ENCODE measurements at places on chromosomes 2 and 18.
A peak's percentile ranks its signal among the peaks of the same experiment; 100 is the strongest.

DNA sequence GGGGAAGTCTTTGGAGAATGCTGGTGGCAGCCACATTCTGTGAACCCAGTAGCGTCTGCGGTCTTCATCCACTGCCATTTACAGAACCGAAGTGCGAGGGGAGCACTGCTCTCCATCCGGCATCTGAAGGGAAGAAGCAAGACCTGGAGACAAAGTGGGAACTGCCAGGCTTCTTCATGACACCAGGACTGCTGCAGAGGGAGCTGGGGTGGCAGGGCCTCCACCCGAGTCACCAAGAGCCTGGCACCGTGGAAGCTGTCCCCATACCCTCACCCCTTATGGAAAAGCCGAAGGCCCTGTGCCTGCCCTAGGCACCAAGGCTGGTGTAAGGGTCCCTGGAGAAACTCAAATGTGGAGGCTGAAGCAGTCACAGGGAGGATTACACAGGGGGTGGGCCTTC, 79.8 kb downstream of the CIB4 start:
- DNase-seq: no peak

- no peak for DNase-seq
These were observed 823 bp upstream of the RNU2-63P start for GRCh38 chr2:88016960-88017779.

GRCh38 chr2:8501061-8501720, 180.7 kb upstream of the ID2 start:
- DNase-seq: no peak

DNA sequence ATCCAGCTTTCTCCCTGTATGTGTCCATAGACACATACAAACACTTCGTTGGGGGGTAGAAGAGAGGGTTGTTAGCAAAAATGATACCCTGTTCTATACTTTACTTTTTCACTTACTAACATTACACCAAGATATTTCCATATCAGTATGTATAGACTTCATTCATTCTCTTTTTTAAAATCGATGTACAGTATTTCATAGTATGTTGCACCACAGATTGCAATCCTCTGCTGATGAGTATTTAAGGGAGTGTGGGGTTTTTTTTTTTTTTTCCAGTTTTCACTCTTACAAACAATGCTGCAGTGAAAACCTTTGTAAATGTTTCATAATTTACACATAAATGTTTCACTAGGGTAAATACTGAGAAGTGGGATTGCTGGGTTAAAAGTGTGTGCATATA, 402.3 kb downstream of the LRATD1 start:
- DNase-seq: no peak

DNA sequence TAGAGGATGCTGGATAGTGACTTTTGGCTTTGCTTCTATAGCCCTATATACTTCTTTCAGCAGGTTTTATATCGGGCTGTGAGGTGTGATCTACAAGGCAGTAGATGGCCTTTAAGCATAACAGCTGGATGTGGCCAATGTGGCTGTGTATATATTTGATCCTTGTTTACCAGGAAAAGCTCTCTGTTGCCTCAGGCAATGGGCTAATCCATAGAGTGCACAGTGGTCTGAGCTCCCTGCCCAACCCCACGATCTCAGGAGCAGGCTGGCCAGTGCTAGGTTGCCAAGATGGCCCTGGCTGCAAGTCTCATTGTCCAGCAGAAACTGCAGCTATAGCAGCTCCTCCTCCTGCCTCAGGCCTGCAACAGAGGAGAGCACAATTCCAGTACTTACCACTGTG, 72.3 kb upstream of the SPHKAP start:
- DNase-seq: no peak

GRCh38 chr18:39238981-39239660, 1673.5 kb upstream of the CELF4 start:
- DNase-seq: no peak

GRCh38 chr18:34817636-34818035, 107.5 kb downstream of the DTNA start:
- DNase-seq: no peak

DNA sequence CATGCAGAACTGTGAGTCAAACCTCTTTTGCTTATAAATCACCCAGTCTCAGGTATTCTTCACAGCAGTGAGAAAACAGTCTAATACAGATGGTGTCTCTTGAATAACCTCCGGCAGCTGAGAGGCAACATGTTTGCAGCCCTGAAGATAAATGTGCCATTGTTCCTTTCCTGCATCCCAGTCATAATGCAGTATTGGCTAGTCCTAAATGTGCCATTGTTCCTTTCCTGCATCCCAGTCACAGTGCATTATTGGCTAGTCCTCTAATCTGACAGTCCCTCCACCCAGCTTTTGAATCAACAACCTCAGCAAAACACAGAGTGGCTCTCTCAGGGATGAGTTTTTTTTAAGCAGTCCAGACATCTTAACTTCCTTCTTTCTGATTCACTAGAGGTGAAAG, 550.7 kb downstream of the RIT2 start:
- DNase-seq: no peak

DNA sequence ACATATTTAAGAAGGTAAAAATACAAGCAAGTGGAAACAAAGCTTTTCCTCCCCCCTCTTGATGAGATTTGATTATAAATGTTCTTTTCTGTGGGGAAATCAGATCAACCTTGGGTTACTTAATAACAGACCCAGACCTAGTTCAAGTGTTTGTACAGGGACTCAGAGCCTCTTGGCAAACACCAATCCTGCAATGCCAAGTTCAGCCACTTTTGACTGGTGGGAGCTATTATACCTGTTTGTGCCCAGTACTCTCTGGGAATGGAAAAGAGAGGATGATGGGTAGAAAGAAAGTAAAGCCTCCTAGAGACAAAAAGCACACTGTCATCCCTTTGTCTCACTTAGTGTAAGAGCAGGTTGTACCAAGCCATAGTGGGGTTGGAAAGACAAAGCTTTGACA, 63.8 kb upstream of the EPHA4 start:
- DNase-seq: no peak

DNA sequence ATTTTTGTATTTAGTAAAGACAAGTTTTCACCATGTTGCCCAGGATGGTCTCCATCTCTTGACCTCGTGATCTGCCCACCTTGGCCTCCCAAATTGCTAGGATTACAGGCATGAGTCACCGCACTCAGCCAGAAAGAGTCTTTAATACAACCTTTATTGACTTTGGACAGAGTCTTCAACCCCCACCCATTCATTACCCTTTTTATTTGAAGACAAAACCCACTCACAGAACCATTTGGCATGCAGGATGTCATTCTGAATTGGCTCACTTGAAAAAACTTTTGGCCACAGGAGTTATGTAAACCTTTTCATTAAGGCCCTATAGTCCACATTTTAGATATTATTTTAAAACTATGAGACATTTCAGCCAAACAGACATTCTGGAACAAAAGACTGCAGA, 217.9 kb upstream of the RND3 start:
- no peak for DNase-seq

DNA sequence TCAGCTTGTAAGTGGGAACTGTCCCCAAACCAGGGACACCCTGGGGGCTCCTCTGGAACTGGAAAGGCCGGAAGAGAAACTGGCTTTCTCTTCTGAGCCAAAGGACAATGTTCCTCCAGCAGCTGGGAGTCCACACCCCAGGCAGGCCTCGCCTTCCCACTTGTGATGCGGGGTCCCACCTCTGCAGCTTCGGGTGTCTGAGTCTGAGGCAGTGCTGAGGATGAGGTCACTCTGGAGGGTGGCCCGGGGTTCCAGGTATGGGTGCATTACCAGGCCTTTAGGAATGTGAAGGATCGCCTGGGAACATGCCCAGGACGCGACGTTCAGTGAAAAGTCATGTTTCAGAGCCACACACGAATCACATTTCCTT, 18.2 kb upstream of the BOK start:
- no peak for DNase-seq

GRCh38 chr2:230246206-230246605, 20.7 kb downstream of the SP140 start:
- DNase-seq: no peak

- DNase-seq: no peak
These were observed 1149.1 kb upstream of the NRXN1 start for GRCh38 chr2:52181080-52181479.

GRCh38 chr2:159521272-159521671, 95.1 kb downstream of the BAZ2B start:
- no peak for DNase-seq

GRCh38 chr2:187442378-187442777, 5.7 kb downstream of the CALCRL start:
- DNase-seq: no peak

- DNase-seq: no peak
These were observed 10.2 kb downstream of the PROKR1 start for GRCh38 chr2:68653538-68653982.

GRCh38 chr2:203326356-203326755, 1.8 kb upstream of the ABI2 start:
- DNase-seq: no peak

DNA sequence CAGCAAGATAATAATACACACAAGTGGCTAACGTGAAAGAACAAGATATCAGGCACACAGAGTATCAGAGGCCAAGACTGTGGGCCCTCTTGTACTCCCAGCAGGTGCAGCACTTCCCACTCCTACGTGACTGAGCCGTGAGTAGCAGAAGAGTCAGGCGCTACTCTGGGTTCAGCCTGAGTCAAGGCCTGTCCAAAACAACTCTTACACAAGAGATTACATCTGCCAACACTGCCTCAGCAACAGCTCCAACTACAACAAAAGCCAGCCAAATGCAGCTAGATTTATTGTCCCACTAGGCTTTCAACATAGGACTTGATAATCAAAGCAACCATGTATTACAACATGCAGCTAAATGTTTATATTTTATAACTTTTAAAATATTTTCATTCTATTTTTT, 56.2 kb downstream of the ITSN2 start:
- no peak for DNase-seq

GRCh38 chr18:36124841-36125240, 4.3 kb downstream of the SLC39A6 start:
- no peak for DNase-seq

- DNase-seq: no peak
These were observed 20.6 kb downstream of the SMAD7 start for GRCh38 chr18:48929941-48930713.

- no peak for DNase-seq
These were observed 39.6 kb downstream of the RAB3GAP1 start for GRCh38 chr2:135091681-135092080.

- DNase-seq: no peak
These were observed 17.2 kb downstream of the ATP8B1 start for GRCh38 chr18:57785751-57786437.

DNA sequence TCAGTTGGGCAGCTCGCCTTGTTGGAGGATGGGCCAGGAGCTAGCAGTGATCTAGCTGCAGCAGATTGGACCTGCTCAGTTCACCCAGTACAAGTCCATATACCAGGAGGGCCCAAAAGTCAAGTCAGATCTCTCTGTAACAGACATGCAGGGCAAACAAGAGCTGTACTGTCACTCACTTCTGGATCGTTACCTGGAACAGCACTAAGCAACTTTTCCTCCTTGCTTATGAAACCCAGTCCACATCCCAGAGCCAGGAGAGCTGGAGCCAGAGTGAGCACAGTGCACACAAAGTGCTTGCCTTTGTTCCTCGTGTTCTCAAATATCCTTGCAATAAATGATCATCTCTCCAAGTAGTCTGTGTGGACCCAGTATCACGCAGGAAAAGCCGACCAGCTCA, 244.1 kb upstream of the FOSL2 start:
- no peak for DNase-seq

- no peak for DNase-seq
These were observed 148.1 kb downstream of the MBP start for GRCh38 chr18:76984193-76985155.

GRCh38 chr18:2337552-2338141, 233.7 kb downstream of the METTL4 start:
- no peak for DNase-seq

- no peak for DNase-seq
These were observed at the start of gene CGREF1 for GRCh38 chr2:27118525-27119329. Gene CGREF1, minus strand, starts transcription at chr2:27119128. Its CDS starts 14,762 bp downstream, at chr2:27104366.

DNA sequence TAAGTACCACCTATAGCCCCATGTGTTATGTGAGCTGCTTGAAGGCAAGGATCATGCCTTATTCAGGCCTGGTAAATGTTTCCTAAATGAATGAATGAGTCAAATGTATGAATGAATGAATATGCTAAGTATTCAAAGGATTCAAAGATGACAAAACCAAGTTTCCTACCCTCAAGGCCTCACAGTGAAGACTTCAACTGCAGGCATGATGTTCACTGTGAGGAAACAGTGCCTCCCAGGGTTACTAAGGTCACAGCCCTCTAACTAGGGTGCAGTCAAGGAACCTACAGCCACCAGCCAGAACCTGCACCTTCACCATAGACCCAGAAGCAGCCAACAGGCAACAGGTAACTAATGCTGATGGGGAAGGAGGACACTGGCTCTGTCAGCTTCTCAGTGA, 69.3 kb downstream of the SUMO1 start:
- DNase-seq: no peak

- no peak for DNase-seq
These were observed 4.3 kb upstream of the CHRNA1 start for GRCh38 chr2:174768557-174768956.

DNA sequence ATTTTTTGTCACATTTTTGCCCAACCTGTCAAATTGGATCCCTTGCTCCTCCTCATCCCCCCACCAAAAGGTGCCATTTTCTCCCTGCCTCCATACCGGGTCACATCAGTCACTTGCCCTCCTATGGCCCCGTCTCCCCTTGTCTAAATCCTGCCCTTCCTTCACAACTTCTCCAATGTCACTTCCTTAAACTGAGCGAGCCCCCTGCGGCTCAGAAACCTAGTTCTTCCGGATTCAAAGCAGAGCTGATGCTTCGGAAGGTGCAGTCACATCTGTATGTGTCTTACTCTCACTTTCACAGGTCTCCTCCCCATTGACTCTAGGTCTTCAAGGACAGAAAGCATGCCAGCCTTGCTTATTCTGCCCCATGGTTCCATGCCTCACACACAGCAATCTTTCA, 22.1 kb downstream of the TNP1 start:
- no peak for DNase-seq

- no peak for DNase-seq
These were observed 131.3 kb downstream of the CCBE1 start for GRCh38 chr18:59565957-59566356.

- DNase-seq: no peak
These were observed 677 bp downstream of the GAD1 start for GRCh38 chr2:170817093-170818035.

- no peak for DNase-seq
These were observed 13.5 kb downstream of the BOK start for GRCh38 chr2:241571821-241572620.

DNA sequence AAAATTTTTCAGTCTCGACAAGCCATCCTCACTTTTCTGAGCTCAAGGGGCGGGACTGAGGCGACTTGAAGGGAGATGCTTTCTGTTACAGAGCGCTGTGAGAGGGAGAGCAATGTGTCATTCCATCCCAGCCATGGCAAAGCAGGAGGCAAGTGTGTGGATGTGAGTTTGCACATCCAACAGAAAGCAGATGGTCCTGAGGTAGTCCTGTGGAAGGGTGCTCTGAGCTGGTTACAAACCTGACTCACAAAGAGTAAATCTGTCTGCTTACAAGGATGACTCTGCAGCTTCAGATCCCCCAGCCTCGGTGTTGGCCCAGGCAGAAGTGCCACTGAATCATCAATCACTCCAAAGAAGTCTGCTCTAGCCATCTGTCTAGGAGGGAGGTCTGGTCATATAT, 482.0 kb upstream of the DCC start:
- no peak for DNase-seq

GRCh38 chr2:156322686-156323231, 9.8 kb downstream of the NR4A2 start:
- no peak for DNase-seq

GRCh38 chr2:224952936-224953657, 89.2 kb downstream of the DOCK10 start:
- peak; percentile 9 for DNase-seq

Measured in substantia nigra (tissue), 51 donors.